ENCODE measurements at places on chromosomes 4 and X.

DNA sequence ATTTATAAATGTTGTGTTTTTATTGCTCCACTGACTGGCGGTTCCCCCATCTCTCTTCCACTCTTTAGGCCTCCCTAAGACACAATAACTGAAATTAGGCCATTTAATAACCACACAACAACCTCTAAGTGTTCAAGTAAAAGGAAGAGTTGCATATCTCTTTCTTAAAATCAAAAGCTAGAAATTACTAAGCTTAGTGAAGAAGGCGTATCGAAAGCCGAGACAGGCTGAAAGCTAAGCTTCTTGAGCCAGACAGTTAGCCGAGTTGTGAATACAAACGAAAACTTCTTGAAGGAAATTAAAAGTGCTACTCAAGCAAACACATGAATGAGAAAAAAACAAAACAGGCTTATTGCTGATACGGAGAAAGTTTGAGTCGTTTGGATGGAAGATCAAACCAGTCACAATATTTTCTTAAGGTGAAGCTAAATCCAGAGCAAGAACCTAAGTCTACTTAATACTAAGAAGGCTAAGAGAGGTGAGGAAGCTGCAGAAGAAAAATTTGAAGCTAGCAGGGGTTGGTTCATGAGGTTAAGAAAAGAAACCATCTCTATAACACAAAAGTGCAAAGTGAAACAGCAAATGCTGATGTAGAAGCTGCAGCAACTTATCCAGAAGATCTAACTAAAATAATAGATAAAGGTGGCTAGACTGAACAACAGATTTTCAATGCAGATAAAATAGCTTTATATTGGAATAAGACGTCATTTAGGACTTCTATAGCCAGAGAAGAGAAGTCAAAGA is 194.0 kb upstream of the TTC29 start:
- no peak for DNase-seq

GRCh38 chr4:152808670-152809069 is 28.9 kb downstream of the ARFIP1 start:
- DNase-seq = no peak

DNA sequence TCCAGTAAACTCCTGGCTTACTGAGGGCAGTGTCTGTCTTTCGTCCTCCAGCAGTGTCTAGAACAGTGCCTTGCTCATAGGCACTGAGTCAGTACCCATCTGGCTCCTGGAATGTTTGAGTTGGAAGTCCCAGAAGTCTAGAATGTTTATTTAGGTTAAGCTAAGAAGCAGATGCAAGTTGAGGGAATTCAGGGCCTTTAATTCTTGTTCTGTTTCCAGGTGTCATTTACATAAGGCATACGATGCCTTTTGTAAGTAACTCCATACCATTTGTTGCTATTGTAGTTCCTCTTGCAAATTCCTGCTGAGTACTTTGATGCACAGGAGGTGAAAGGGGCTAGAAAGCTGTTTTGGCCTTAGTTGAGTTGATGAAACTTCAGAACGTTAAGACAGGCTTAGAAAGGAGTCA is 22.2 kb downstream of the ARHGAP10 start:
- no peak for DNase-seq

- DNase-seq = no peak
Observed at GRCh38 chrX:132443196-132444135, 45.4 kb downstream of the MBNL3 start.

- no peak for DNase-seq
Observed at GRCh38 chrX:78643874-78644273, 15.3 kb downstream of the RTL3 start.

DNA sequence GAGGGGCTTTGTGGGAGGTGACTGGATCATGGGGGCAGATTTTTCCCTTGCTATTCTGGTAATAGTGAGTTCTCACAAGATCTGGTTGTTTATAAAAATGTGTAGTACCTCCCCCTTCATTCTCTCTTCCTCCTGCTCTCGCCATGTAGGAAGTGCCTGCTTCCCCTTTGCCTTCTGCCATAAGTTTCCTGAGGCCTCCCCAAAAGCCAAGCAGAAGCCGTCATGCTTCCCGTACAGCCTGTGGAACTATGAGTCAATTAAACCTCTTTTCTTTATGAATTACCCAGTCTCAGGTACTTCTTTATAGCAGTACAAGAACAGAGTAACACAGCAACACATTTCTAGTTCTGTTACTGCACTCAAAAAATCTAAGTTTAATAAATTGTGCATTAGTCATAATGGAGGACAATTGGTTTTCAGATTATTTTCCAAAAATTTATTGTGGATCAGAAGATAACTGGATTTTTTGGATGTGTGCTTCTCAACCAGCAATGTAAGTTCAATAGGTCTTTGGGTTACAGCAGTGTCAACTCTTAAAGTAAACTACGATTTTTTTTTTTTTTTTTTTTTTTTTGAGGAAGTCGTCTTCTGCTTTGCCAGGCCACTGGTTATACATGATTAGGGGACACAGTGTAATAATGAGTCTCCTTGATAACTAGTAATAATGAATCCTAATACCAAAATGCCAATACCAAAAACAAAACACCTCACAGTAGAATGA is 69.9 kb downstream of the CHIC2 start:
- no peak for DNase-seq

DNA sequence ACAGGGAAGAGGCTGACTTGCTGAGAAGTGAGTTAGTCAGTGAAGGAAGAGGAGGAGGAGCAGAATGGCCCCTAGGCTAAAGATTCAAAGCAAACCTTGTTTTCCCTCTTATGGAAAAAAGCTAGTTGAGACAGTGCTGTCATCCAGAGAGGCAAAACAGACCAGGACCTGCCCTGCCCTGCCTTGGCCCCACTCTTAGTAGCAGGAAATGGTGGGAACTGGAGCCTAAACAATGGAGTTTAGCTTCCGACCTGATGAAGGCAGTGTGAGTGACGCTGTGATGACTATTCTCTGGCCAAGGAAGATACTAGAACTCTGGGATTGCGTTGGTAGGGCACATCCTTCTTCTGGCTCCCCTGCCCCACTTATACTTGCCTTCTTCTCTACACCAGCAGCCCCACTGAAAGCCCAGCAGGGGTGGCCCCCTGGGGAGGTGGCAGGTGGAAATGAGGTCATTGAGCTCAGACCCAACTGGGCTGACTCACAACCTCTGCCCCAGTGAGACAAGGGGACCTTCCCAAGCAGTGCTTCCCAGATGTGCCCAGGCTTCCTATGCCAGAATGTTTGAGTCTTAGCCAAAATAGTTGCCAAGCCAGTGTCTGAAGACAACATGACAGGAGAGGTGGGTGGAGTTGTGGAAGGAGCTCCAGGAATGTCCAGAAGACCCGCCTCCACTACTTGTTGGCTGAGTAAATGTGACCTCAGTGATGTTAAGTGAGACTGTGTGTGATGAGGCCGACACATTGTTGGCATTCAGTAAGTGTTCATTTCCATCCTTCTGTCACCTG is 38.8 kb downstream of the MSN start:
- DNase-seq = no peak

DNA sequence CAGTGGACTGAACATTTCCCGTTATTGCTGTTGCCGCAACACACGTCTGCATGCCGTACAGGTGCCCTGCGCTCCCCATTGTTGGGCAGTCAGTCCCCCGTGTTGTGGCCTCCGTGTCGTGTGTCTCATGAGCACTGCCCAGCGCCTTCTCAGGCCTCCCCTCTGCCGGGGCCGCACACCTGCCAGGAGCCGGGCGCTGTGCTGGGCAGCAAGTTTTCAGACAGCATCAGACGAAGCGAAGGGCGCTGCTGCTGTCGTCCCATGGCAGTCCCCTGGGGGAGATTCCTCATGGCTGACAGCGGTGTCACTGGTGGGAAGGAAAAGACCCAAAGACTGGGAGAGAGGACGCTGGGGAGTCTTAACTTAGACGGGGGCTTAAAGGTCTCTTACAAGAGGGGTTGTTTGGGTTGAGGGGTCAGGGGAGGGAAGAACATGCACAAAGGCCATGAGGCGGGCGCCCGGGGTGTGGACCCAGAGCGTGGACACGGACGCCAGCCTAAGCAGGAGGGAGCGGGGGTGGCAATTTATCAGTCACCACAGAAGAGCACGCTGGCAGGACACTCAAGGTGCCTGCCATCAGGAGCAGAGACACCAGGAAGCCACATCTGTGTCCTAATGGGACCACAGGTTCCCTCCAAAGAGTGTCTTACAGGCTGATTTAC is 47.3 kb downstream of the RGS12 start:
- DNase-seq = no peak

GRCh38 chr4:14404730-14405129 is 597.6 kb upstream of the CPEB2 start:
- DNase-seq = no peak

DNA sequence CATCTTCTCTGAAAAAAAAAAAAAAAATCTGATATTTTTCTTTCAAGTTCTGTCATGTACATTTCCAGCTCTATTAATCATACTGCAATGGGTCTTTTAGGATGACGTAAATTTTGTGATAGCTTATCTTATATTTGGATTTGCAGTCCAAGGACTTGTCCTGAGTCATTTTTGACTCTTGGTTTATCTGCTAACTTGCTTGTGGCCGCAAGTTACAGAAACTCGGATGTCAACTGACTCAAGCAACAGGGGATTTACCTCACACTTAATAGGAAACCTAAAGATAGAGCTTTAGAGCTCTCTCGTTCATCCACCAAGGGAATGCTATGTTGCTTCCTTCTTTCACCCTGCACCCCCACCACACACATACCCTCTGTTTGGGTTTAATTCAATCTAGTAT is 1433.8 kb upstream of the TENM3 start:
- DNase-seq = no peak

DNA sequence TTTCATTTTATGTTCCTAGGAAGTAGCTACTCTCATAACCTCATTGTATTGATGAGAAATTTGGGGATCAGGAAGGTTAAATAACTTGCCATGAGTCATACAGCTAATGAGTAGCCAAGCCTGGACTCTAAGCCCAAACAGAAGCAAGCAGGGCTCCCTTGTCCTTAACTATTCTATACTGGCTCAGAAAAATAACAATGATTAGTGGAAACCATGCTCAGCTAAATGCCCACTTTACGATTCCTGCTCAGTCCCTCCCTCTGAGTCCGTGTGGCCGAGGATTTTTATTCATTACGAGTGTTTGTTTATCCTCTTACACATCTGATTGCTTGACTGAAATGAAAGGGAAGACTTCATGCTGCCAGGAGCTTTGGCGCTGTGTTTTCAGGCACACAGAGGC is 100.9 kb downstream of the SLC34A2 start:
- DNase-seq = no peak

DNA sequence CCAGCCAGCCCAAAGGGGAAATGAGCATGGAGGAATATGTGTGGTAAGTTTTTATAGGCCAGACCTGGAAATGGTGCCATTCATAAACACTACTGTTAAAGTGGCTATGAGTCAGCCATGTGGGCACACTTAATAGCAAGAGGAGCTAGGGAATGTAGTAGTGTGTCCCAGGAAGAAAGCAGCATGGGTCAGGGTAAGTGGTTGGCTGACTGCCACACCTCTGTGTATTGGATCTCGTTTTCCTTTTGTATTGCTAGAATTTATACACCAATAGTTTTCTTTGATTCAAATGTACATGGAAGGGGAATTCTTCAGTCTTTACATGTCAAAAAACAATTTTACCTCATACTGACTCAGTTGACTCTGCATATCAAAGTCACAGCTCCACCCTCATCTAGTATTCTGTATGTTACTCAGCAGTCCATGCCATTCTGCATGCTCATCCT is 22.9 kb upstream of the SGMS2 start:
- no peak for DNase-seq

DNA sequence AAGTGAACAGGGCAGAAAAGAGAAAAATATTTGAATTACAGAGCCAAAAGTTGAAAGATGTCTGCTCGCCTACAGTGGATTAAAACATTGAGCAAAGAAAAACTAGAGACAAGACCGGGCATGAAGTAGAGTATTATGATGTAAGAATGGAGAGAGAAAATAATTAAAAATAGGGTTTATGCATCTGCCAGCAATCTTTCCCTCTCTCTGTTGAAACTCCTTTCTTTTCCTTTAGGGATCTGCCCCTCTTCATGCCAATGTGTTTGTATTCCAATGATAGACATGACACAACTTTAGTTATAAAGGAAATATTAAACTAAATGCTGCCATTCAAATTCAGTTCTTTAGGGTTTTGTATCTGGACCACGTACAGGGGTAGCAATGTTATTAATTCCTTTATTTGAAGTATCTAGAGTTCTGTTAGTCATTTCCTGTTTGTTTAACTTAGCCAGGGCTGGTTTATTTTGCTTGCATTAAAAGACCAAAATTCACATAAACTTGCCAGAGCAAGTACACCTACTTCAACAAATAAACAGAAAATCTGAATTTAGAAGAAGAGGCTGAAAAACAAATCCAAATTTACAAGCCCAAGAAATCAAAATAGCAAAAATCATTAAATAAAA is 202.6 kb downstream of the SPOCK3 start:
- no peak for DNase-seq

GRCh38 chr4:86416081-86416480 is 56.2 kb upstream of the MAPK10 start:
- DNase-seq = no peak

- no peak for DNase-seq
Observed at GRCh38 chr4:124722071-124722470, 9.5 kb upstream of the ANKRD50 start.

GRCh38 chr4:123216946-123217345 is 179.6 kb upstream of the SPRY1 start:
- no peak for DNase-seq

DNA sequence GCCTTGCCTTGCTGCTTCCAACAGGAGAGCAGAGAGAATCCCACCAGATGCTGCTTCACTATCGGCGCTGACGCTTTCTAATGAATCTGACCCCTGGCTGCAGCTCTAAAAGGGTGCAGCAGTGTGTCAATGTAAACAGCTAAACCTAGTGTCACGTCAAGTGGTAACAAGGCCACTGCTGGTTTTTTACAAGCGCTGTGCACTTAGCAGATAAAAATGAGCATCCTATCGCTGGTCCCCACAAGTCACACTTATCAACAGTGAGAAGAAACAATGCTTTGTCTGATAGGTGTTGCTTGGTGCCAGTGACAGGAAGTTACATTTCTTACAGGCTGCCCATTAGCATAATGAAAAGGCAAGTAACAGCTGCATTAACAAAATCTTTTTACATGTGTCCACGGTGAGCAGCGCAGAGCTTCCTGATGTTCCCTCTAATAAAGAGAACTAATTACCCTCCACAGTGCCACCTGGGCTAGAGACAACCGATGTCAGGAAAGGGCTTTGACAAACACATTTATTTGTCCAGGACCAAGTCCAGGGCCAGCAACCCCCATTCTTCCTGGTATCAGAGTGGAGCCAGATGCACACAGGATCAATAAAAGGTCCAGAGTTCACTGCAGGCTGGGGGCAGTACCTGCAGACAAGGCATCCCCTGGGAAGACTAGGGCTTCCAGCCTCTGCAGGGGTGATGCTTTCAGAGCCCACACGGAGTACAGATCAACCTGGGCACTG is 176.0 kb downstream of the MGST2 start:
- DNase-seq = no peak

DNA sequence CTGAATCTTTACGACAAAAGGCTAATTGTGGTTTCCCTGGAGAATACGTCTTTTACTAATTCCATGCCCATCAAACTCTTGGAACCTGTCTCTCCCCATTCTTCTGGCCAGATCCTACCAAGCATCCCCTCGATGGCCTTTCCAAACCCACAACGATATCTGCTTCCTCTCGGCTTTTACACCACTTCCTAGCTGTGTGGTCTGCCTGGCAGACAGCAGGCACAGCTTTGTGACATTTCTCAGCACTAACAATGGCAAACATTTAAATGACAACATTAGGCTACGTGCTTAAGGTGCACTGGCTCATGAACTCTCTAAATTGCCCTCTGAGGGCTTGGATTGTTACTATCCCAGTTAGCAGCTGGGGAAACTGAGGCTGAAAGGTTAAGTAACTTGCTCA is 141.0 kb downstream of the NSUN7 start:
- no peak for DNase-seq
